T-helper 2 cell (primary cell): ENCODE measurements at places on chromosomes 1 and 21.
A peak's percentile ranks its signal among the peaks of the same experiment; 100 is the strongest.

- DNase-seq: no peak
Measured at GRCh38 chr1:44905276-44905675, 62.2 kb upstream of the PTCH2 start.

GRCh38 chr1:232452736-232453440 lies 177.0 kb downstream of the SIPA1L2 start:
- no peak for DNase-seq

DNA sequence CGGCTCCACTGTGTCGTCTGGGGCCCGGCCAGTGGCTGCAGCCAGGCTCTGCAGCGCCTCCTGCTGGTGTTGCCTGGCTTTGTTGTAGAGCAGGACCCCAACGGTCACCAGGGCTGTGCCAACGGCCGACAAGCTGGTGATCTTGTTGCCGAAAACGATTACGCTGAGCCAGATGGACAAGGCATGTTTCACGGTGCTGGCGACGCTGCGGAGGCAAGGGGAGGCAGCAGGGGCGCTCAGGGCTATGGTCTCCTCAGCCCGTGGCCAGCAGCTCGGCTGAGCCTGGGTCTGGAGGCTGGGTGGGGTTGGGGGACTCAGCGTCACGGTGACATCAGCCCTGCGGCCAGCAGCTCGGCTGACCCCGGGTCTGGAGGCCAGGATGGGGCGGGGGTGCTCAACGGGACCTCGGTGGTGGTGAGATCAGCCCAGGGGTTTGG lies 7.0 kb upstream of the CDK11B start:
- DNase-seq: peak; percentile 26

GRCh38 chr1:169348383-169349036 lies 19.1 kb downstream of the NME7 start:
- DNase-seq: peak; percentile 57

DNA sequence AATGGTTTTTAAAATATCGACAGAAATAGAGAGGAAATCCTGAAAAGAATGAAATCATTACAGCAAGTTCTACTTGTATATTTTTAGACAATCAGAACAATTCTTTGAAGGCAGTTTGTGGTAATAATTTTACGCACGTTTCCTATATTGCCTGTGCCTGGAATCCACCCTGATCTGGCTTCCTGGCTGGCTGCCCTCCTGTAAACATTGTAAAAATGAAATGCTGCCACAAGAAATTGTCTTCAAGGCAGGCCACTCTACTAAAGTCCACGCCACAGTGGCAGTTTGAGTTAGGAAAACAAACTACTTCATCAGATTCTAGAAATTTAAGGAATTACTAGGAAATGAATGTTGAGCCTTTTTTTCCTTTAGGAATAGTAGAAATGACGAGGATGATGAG lies 454.5 kb upstream of the NR5A2 start:
- DNase-seq: no peak

- no peak for DNase-seq
Measured at GRCh38 chr1:6927626-6928025, 142.4 kb downstream of the CAMTA1 start.

DNA sequence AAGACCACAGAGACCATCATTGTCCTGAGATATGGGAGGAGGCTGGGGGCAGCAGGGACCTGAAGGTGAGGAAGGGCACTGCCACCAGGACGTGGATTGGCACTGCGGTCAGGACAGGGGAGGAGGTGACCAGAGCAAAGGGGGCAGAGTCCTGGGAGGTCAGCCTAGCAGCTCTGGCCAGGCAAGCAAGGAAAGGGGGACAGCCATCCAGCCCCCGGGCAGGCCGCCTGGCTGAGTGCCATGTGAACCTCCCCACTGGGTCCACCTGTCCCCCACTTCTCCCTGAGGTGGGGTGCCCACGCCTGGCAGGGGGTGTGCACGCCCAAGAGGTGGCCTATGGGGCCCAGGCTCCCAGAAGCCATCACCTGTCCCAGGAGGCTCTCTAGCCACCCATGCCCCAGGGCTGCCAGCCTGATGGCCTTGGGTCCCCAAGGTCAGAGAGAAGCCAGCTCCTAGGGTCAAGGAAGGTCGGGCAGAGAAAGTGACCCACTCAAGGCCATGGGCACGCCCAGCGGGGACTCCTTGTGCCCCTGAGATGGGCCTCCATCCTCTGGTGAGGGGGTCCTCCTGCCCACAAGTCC lies 17.6 kb upstream of the PTTG1IP start:
- DNase-seq: no peak

- DNase-seq: no peak
Measured at GRCh38 chr21:34580181-34580700, 34.7 kb downstream of the RCAN1 start.

DNA sequence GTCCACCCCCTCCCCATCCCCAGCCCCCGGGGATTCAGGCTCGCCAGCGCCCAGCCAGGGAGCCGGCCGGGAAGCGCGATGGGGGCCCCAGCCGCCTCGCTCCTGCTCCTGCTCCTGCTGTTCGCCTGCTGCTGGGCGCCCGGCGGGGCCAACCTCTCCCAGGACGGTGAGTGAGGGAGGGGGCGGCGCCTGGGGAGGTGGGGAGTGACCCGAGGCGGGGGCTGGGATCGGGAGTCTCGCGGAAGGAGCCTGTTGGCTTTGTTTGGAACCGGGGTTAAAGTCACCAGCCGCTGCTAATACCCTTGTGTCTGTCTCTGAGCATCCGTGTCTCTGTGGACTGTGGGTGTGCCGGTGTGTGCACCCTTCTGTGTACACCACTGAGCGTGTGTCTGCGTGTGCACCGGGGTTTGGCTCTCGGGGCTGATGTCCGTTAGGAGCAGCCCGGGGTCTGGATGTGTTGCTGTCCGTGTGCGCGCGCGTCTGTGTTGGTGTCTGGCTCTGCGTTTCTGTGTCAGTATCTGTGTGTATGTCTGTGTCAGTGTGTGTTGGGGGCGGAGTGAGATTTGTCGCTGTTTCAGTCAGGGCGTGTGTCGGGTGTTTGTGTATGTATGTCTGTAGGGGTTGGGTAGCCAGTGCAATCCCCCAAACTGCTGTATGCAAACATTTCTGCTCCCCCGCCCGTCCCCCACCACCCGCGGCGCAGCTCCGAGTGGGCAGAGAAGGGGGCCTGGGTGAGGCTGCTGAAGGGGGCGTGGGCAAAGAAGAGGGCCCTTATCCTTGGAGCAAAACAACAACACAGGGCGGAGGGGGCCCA lies 480 bp downstream of the CADM3 start:
- DNase-seq: no peak

- no peak for DNase-seq
Measured at GRCh38 chr1:119637710-119638109, 10.4 kb downstream of the ZNF697 start.

- no peak for DNase-seq
Measured at GRCh38 chr1:183251101-183251958, 65.3 kb downstream of the LAMC2 start.

DNA sequence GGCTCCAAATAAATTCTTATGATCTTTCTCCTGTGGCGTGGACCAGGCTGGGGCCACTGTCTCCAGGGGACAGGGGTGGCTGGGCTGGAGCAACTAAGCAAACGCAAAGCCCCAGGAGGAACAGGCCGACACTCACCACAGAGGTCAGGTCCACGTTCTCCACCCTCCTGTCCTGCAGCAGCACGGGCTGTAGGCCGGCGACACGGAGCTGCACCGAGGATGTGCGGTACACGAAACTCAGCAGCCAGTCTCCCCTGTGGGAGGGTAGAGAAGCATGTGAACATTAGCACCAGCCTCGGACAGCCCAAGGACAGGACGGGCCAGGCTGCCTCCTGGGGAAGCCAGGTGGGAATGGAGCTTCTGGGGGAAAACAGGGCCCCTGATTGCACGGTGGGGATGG lies 29.6 kb downstream of the HTR6 start:
- no peak for DNase-seq

DNA sequence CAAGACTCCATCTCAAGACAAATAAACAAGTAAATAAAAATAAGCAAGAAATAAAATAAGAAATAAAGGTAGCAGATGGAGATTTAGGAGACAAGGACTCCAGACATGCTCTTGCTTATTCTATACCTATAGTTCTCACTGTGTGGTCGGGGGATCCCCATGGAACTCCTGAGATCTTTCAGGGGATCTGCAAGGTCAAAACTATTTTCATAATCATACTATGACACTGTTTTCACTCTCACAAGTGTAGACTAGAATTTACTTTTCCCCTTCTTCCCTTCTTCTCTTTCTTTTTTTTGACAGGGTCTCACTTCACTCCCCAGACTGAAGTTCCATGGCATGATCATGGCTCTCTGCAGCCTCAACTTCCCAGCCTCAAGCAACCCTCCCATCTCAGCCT lies 29.8 kb upstream of the NLRP3 start:
- no peak for DNase-seq

DNA sequence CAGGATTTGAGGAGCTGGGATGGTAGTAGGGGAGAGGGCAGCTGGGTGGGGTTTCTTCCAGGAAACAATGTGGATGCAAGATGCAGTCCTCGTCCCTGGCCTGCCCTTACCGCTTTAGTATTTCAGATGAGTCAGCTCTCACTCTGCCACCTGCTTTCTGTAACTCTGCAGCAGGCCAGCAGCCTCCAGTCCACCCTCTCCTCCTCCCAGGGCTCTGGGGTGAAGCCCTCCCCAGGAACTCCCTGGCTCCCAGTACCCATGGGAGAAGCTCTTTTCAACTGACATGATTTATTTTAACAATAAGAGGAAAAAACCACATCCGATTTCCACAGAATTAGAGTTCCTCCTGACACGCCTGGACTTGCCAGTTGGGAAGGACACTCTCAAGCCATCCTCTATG lies 39.0 kb upstream of the IL20 start:
- no peak for DNase-seq

- no peak for DNase-seq
Measured at GRCh38 chr1:192005976-192006375, 152.3 kb upstream of the RGS18 start.

DNA sequence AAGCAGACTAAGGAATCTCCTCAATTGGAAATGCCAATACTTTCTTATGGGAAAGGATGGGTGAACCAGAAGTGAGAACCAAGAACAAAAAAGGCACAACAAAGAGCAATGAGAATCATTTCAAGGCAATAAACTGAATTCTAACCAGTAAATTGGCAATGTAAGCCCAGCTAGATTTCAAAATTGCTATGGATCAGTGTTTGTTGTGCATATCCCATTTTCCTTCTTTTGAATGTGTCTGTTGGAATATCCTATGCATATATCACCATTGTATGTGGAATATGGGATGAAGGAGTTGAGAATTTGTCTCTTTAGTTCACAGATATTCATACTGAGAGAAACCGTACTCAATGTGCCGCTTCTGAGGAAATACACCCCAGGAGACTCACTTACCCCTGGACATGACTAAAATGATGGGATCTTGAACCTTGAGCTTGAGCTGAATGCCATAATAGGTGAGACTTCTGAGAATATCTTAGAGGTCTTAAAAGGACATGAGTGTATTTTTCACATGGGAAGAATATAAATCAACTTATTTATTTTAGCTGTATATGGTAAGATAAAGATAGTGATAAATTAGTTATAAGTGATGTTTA lies 216.0 kb downstream of the BACH1 start:
- no peak for DNase-seq

- no peak for DNase-seq
Measured at GRCh38 chr1:33460947-33461629, 11.4 kb upstream of the ZSCAN20 start.

DNA sequence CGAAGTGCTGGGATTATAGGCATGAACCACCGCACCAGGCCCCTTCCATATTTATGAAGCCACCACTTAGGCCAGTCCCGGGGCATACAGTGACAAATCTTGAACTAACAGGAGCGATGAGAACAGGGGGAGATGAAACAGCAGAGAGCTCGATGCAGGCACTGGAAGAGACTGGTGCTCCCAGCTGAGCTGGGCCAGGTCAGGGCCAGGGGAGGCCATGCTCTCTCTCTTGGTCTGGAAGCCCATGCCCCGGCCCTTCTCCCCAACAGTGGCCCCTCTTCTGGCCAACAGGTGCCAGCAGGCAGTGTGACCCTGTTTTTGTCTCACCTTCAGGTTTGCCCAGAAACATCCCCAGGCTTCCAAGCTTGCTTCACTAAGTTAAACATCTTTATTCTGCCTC lies 269.9 kb upstream of the C1orf174 start:
- no peak for DNase-seq

- DNase-seq: no peak
Measured at GRCh38 chr1:20589331-20590278, 708 bp downstream of the CDA start.

DNA sequence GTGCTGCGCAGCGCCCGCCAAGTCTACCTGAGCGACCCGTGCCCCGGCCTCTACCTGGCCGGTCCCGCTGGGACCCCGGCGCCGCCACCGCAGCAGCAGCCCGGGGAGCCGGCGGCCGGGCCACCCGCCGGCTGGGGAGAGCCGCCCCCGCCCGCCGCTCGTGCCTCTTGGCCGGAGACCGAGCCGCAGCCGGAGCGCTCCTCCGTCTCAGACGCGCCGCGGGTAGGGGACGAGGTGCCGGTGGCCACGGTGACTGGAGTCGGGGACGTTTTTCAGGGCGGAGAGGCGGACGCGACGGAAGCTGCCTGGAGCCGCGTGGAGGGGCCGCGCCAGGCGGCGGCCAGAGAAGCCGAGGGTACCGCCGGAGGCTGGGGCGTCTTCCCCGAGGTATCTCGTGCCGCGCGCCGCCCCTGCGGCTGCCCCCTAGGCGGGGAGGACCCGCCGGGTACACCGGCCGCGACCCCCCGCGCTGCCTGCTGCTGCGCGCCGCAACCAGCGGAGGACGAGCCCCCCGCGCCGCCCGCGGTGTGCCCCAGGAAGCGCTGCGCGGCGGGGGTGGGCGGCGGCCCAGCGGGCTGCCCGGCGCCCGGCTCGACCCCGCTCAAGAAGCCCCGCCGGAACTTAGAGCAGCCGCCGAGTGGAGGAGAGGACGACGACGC lies 646 bp downstream of the IER5 start:
- peak; percentile 44 for DNase-seq

DNA sequence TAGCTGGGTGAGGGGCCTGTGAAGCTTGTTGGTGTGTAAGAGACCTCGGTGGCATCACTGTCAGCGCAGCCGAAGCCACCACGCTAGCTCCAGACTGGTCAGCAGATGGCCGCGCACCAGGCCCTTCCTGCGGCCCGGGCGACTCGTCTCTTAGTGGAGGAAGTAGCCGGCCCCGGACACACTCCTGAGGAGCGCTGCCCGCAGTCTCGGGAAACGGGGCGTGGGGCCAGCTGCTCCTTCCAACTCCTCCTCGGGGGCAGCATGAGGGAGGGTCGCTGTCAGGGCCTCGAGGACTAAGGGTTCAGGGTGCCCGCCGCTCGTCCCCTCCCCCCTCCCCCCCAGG lies 20.4 kb downstream of the H3-3A start:
- no peak for DNase-seq

- no peak for DNase-seq
Measured at GRCh38 chr1:14362331-14362730, 236.2 kb upstream of the KAZN start.

- DNase-seq: peak; percentile 35
Measured at GRCh38 chr1:51518586-51519047, 449 bp downstream of the EPS15 start.

- DNase-seq: no peak
Measured at GRCh38 chr1:15459771-15460707, 3.5 kb downstream of the CELA2A start.
